ENCODE measurements at places on chromosomes 7 and 10.

- no peak for DNase-seq
Observed at GRCh38 chr10:75980419-75981002, 549.1 kb downstream of the LRMDA start.

DNA sequence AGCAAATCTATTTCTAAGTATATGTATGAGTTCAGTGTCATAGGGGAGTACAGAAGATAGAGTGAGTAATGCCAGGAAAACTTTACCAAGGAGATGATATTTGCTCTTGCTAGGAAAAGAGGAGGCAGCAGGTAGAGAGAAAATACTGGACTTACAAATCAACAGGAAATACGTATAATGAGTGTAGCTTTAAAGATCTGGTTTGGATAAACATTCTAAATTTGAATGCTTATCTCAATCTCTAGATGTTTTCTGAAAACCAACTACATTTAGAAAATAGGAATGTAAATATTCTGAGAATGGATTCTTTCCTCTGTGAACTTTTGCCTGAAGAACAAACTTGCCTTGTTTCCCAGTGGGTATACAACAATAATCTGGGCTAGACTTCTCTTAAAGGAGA lies 46.9 kb upstream of the GNAI1 start:
- no peak for DNase-seq

DNA sequence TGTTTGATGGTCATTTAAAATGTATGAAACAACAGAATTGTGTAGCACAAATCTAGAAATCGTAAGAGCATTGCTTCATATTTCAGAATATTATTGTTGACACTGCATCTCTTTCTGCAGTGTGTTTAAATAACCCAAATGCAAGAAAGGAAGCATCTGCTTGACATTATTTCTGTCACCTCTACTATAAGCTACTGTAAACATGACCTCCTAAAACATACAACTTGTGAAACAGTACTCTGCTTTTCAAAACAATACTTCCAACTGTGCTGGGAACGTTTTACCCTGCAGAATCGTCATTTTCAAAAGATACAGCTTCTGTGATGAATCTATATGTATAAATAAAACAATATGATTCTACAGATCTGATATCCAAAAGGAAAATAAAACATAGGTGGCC lies 82.0 kb downstream of the RNF133 start:
- DNase-seq, result no peak

GRCh38 chr10:79184657-79185056 lies 115.9 kb downstream of the ZMIZ1 start:
- no peak for DNase-seq

DNA sequence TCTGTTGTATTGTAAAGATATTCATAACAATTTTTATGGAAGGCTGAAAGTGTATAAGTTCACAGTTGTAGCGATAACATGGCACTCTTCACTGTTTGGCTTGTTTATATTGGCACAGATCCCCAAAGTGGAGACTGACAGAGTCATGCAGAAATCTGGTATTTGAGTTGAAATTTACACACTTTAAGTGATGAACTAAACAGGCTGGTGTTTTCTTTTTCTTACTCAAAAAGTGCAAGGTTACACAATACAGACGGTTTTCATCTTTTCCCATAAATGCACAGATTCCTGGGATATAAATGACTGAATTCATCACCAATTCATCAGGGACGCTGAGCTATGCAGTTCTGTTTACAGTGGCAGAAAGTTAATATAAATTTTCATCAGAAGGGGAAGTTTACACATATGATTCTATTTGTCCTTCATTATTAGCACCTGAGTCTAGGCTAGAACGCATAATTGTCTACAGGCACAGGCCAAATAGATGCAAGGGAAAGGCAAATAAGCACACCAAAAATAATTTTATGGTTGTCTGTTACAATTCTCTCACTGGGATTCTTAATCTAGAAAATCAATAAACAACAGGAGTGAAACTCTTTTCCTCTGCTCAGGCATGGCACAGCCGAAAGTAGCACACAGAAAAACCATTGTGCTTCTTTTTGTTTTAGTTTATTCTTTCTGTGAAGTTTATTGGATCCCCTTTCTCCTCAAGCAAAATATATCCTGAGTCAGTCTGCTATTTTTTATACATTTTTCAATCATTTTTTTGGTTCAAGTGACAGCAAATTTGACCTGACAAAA lies 88.0 kb downstream of the FOXP2 start:
- no peak for DNase-seq

GRCh38 chr7:153370092-153370491 lies 610.5 kb downstream of the ACTR3B start:
- no peak for DNase-seq

GRCh38 chr7:1703441-1703840 lies 33.4 kb downstream of the ELFN1 start:
- no peak for DNase-seq

DNA sequence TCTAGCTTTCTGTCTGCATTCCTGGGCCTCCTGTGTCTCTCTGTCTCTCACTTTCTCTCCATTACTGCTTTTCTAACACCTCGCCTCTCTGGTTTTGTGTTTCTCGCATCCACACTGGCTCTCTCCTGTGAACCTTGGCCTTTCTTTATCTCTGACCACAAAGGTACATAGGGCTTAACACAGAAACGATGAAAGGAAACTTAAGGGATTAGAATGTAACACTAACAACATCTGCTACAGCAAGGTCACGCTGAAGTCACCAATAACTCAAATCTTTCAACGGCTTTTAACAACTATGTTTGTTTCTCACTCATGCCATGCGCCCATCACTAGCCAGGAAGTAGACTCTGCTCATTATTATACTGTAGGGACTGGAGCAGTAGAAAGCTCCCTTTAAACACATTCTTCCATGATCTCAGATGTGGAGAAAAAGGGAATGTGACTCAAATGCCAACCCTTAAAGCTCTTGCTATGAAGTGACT lies 9.3 kb upstream of the OR6V1 start:
- DNase-seq, result no peak

GRCh38 chr7:139205843-139206242 lies 25.2 kb upstream of the UBN2 start:
- no peak for DNase-seq

- no peak for DNase-seq
Observed at GRCh38 chr10:94293354-94293753, 69.4 kb downstream of the NOC3L start.

- DNase-seq, result no peak
Observed at GRCh38 chr7:158827411-158828132, 1.7 kb downstream of the ESYT2 start.

- DNase-seq, result no peak
Observed at GRCh38 chr7:149317496-149317895, 55.5 kb downstream of the ZNF783 start.

- DNase-seq, result no peak
Observed at GRCh38 chr7:137968890-137969289, 33.0 kb downstream of the CREB3L2 start.

- DNase-seq, result no peak
Observed at GRCh38 chr10:95447685-95448084, 113.5 kb downstream of the SORBS1 start.

- DNase-seq, result no peak
Observed at GRCh38 chr7:157490465-157490912, 153.7 kb downstream of the DNAJB6 start.

GRCh38 chr10:47364366-47364765 lies 16.2 kb downstream of the RBP3 start:
- DNase-seq, result no peak

DNA sequence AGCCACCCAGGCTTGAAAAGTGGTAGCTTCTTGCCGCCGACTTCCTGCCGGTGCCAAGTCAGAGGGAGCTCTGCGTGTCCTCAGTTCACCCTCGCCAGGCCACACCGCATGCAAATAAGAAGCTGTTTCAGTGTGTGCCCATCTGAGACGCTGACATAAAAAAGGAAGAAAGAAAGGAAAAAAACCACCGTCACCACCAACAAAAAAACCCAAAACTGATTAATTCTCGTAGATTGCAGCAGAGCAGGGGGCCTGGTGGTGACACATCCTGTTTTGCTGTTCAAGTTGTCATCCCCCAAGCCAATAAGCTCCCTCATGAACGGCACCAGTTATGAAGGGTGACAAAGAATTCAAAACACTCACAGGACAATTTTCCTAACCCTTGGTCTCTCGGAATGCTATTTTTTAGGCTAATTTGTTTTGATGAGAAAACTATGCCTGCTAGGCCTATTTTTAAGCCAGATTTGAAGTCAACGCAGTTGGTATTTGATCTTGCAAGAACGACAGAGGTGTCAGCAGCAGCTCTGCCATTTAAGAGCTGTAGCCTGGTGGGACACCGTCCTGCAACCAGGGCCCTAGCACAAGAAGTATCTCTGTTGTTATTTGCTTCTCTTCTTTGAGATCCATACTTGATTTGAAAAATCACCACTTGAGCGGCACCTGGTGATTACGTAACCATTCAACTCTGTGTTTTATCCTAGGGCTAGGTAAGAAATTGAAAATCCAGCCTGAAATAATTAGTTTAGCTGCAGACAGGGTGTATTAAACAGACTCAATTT lies 145.6 kb downstream of the PFKFB3 start:
- DNase-seq, result peak; percentile 69

DNA sequence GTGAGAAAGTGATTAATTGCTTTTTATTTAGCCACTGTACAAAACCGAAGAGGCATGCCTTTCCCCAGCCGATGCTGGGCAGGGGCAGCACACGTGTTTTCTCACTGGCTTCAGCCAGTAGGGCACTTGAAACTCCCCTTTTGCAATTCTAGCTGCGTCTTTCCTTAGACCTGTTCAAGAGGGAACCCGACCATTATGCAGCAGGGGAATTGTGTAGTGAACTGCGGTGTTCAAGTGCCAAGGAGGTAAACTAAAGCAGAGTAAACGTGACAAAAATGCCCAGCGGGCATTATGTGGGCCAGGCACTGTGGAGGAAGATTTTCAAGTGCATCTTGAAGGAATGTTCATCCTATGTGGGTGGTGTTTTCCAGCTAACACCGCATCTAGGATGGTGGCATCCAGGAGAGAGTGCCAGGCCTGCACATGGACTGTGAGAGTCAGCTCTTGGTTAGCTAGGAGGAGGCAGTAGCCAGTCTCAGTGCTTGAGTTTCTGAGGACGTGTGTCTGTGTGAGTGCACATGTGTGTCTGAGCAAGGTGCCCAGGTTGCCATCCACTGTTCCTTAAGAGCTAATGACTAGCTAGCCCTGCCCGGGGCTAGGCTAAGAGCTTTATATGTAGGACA lies 3.3 kb downstream of the WIPF3 start:
- no peak for DNase-seq

- DNase-seq, result no peak
Observed at GRCh38 chr10:119715628-119716505, 10.0 kb upstream of the INPP5F start.

- no peak for DNase-seq
Observed at GRCh38 chr10:32253821-32254220, 93.1 kb downstream of the EPC1 start.

DNA sequence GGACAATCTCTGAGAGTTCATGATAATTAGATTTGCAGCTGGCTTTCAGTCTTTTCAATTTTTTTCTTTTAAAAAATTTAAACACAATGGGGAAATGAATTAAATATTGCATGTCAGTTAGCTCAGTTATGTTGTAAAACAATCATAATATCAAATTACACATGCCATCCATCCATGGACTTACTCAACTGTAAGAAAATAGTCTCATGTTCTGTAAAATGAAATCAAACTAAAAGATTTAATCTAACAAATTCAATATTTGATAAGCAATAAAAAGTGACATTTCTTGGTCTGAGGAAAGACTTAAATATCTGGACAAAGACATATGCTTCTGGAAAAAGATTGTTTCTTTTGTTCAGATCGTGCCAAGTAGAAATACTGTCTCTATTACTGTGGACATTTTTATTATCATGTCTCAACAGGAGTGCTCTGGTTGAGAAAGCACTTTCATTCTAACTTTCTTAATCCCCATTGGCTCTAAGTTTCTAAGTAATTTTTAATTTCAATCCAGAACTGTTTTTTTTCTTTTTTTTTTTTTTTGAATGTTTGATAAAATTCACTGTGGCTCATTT lies 179.2 kb upstream of the FAM3C start:
- DNase-seq, result no peak

- DNase-seq, result no peak
Observed at GRCh38 chr7:621572-622285, 102.1 kb upstream of the PDGFA start.

GRCh38 chr10:18144928-18145327 lies 4.7 kb downstream of the CACNB2 start:
- DNase-seq, result no peak

- no peak for DNase-seq
Observed at GRCh38 chr10:28687683-28688001, 10.3 kb downstream of the BAMBI start.

DNA sequence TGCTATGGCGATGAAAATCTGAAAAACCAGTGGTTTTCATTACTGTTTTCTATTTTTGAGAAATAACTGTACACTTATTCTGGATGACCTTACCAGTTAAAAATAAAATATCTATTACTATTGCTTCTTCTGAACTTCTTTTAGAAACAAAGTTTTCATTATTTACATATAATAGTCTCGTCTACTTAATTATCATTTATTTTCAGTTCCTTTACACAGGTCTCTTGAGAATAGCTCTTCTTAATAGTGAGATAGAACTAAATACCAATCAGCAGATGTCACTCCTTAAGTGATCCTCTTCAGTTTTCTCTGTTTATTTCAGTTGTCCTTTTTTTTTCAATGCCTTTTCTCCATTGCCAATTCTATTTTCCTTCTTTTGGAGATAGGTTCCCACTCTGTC lies 4.3 kb upstream of the GLCCI1 start:
- DNase-seq, result no peak

GRCh38 chr7:108313086-108313485 lies 143.2 kb downstream of the NRCAM start:
- DNase-seq, result no peak

GRCh38 chr7:47383696-47384445 lies 198.0 kb downstream of the TNS3 start:
- DNase-seq, result no peak

- no peak for DNase-seq
Observed at GRCh38 chr10:338171-339037, 203.1 kb downstream of the ZMYND11 start.

DNA sequence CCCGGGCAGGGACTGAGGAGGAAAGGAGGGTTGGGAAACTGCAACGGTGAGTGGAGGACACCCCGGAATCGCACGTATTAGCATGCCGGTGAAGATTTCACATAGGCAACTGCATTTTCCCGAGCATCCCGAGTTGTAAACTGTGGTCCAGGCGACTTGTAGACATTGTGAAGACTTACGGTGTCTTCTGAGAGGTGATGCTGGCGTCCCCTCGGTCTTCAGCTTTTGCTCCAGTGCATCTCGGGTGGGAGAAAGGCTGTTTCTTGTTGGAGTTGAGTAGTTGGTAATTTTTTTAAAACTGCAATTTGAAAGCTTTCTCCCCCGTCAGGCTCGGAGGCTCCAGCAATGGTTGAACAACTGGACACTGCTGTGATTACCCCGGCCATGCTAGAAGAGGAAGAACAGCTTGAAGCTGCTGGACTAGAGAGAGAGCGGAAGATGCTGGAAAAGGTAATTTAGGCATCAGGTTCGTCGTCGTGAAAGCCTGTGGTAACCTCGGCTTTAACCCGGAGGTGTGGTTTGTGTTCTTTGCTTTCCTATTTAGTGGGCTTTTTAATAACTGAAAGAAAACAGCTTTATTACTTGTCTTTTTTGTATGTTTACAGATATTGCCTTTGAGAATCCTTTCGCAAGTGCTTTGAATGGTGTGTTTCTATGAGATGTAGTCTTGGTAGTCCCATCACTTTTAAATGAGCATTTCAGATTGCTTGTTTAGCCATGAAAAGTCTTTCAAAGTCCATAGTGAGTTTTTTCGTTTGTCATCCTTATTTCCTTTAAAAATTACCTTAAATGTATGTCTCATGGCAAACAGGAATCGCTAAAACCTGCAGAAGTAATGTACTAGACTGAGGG lies 687 bp downstream of the HELLS start:
- DNase-seq, result no peak

GRCh38 chr7:134155871-134156270 lies 28.7 kb downstream of the LRGUK start:
- no peak for DNase-seq

GRCh38 chr10:4266416-4267085 lies 481.5 kb upstream of the KLF6 start:
- DNase-seq, result no peak

All from activated CD4-positive, alpha-beta T cell treated with anti-CD3 and anti-CD28 coated beads for 24 hours (primary cell).